Mesangial cell (primary cell): ENCODE measurements at places on chromosomes 2 and 18. TPM values are rescaled to one million over a fixed set of nuclear protein-coding genes. Genes with fewer than 3 reads are reported as not detected.

IL1RL2 gene
- total RNA-seq = 0.51 TPM in 1 of 2 replicates, not detected in the other

SERPINB13 gene
- not detected in 2 replicates for total RNA-seq

C2orf72 gene
- total RNA-seq = under 0.01 and 0.16 TPM in 2 replicates

TET3 gene
- total RNA-seq = 5.9 and 8.2 TPM in 2 replicates

NLRC4 gene
- total RNA-seq = not detected in 2 replicates

SIX3 gene
- not detected in 2 replicates for total RNA-seq

HRH4 gene
- not detected in 2 replicates for total RNA-seq

PLB1 gene
- total RNA-seq = 0.81 and 2.9 TPM in 2 replicates

CHRNA1 gene
- total RNA-seq = 0.76 TPM in 1 of 2 replicates, not detected in the other

HAAO gene
- total RNA-seq = 0.33 and 1.9 TPM in 2 replicates

ABCA12 gene
- under 0.01 and 0.76 TPM in 2 replicates for total RNA-seq

DRC1 gene
- total RNA-seq = not detected in 2 replicates

GREB1 gene
- under 0.01 and 0.51 TPM in 2 replicates for total RNA-seq

PXDN gene
- 342 and 470 TPM in 2 replicates for total RNA-seq

CCDC150 gene
- total RNA-seq = 1.3 and 1.5 TPM in 2 replicates

CNDP1 gene
- total RNA-seq = not detected in 2 replicates

EPB41L3 gene
- 15.0 and 25.4 TPM in 2 replicates for total RNA-seq

LIPG gene
- 22.2 and 54.6 TPM in 2 replicates for total RNA-seq

LYPD6 gene
- total RNA-seq = 2.9 and 5.9 TPM in 2 replicates

GKN2 gene
- not detected in 2 replicates for total RNA-seq

NEU2 gene
- total RNA-seq = not detected in 2 replicates

KLF11 gene
- 6.7 and 18.5 TPM in 2 replicates for total RNA-seq

FTCDNL1 gene
- total RNA-seq = 0.49 and 2.7 TPM in 2 replicates

CERKL gene
- 0.38 and 0.65 TPM in 2 replicates for total RNA-seq

PLCD4 gene
- total RNA-seq = 4.2 TPM in 1 of 2 replicates, not detected in the other

LDLRAD4 gene
- total RNA-seq = 2.4 and 2.5 TPM in 2 replicates

HOXD11 gene
- 19.2 and 24.7 TPM in 2 replicates for total RNA-seq

BMP10 gene
- not detected in 2 replicates for total RNA-seq

MYO5B gene
- 12.2 and 24.6 TPM in 2 replicates for total RNA-seq

SCYGR8 gene
- not detected in 2 replicates for total RNA-seq

UGT1A3 gene
- total RNA-seq = not detected in 2 replicates

FN1 gene
- 9,759 and 15,712 TPM in 2 replicates for total RNA-seq

KRTCAP3 gene
- 0.49 and 8.9 TPM in 2 replicates for total RNA-seq

CNGA3 gene
- not detected in 2 replicates for total RNA-seq

YPEL5 gene
- 32.1 and 43.5 TPM in 2 replicates for total RNA-seq

TMEM198 gene
- 1.1 and 5.1 TPM in 2 replicates for total RNA-seq

NXPH2 gene
- total RNA-seq = 0.25 TPM in 1 of 2 replicates, not detected in the other

IL36B gene
- not detected in 2 replicates for total RNA-seq

GALNT5 gene
- 1.8 and 2.4 TPM in 2 replicates for total RNA-seq

AFF3 gene
- 4.1 and 7.4 TPM in 2 replicates for total RNA-seq

MERTK gene
- 1.3 and 3.7 TPM in 2 replicates for total RNA-seq

DCDC2C gene
- not detected in 2 replicates for total RNA-seq

OR6B2 gene
- total RNA-seq = not detected in 2 replicates

DSG1 gene
- not detected in 2 replicates for total RNA-seq

CAVIN2 gene
- 2.3 and 3.0 TPM in 2 replicates for total RNA-seq
